Parietal lobe (tissue), 2 donors: ENCODE measurements at places on chromosomes 7 and 10. TPM values are rescaled to one million over a fixed set of nuclear protein-coding genes. Genes with fewer than 3 reads are reported as not detected.

Gene NPM3
- 26.3 TPM for total RNA-seq

Gene ZC3HAV1
- total RNA-seq: 4.7 TPM

Gene BBS9
- 102 TPM for total RNA-seq

Gene C10orf62
- not detected for total RNA-seq

Gene LHFPL3
- 22.5 TPM for total RNA-seq

Gene LRIT1
- total RNA-seq: not detected

Gene MACROH2A2
- total RNA-seq: 34.7 TPM

Gene ANKRD1
- not detected for total RNA-seq

Gene MOGAT3
- total RNA-seq: not detected

Gene TMEM196
- total RNA-seq: 12.8 TPM

Gene MUC3A
- 0.63 TPM for total RNA-seq

Gene PTPRN2
- total RNA-seq: 123 TPM

Gene CRYGN
- not detected for total RNA-seq

Gene SEC23IP
- 26.3 TPM for total RNA-seq

Gene FEZF1
- total RNA-seq: not detected

Gene THSD7A
- 41.6 TPM for total RNA-seq

Gene SLC39A12
- total RNA-seq: 2.5 TPM

Gene FAM25C
- total RNA-seq: not detected

Gene IKZF5
- total RNA-seq: 17.2 TPM

Gene SDK1
- total RNA-seq: 40.7 TPM

Gene EEPD1
- total RNA-seq: 17.2 TPM

Gene NHLRC2
- 47.3 TPM for total RNA-seq

Gene ACSM6
- total RNA-seq: not detected

Gene TRRAP
- total RNA-seq: 77.3 TPM

Gene TFEC
- total RNA-seq: 0.63 TPM

Gene ADAM22
- total RNA-seq: 121 TPM
